ENCODE measurements at places on chromosomes 4 and X.

- no peak for DNase-seq
These were observed 1.9 kb upstream of the SCML1 start for GRCh38 chrX:17735406-17735805.

DNA sequence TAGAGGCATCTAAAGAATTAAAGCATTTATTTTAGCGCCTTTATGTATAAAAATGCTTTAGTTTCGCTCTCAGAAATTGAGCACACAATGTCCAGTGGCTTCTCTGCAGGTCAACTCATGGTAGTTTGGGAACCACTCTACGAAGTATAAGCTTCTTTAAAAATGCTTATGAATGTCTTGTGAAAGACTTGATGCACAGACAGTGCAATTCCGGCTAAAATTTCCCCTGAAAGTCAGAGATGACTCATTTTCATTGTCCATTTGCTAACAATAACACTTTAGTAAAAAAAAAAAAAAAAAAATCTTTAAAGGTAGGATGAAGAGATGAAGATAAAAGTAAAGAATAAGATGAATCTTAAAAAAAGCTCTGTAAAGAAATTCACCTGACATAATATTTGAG is 117.2 kb downstream of the PDHA2 start:
- no peak for DNase-seq

- no peak for DNase-seq
These were observed 1038.0 kb downstream of the PCDH19 start for GRCh38 chrX:99371976-99372595.

- no peak for DNase-seq
These were observed 332.9 kb upstream of the CPEB2 start for GRCh38 chr4:14669371-14669770.

- DNase-seq, result no peak
These were observed 933 bp downstream of the CNKSR2 start for GRCh38 chrX:21374994-21375707.

DNA sequence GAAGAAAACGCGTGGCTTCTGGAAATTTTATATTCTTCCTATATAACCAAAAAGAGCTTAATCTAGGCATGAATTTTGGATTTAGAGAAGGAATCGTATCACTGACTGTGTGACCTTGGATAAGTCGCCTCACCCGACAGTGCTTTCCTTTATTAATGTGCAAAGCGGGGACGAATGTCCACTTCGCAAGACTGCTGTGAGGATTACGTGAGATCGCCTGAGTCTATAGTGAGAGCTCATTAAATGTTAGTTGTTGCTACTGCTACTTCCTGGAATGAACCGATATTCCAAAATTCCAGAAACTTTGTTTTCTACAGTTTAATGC is 448 bp upstream of the TBC1D8B start:
- no peak for DNase-seq

GRCh38 chr4:42845586-42845985 is 46.9 kb upstream of the GRXCR1 start:
- DNase-seq, result no peak

- DNase-seq, result no peak
These were observed 142.6 kb downstream of the EGF start for GRCh38 chr4:110055158-110055768.

DNA sequence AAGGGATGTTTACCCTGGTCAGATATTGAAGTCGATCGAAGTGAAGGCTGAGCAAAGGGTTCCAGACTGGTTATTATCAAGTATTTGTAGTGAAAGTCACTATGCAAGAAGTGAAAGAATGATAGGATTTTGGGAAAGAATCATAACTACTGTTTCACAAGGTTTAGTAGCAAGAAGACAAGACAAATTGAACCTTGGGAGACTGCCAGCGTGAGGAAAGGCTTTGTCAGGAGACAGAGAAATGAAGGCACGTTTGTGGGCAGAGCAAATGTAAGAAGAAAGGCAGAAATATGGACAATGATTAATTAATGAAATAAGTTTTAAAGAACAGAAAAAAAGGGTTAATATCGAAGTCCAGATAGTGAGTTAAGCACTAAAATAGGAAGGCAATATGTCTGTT is 456.8 kb downstream of the TRIML1 start:
- no peak for DNase-seq

DNA sequence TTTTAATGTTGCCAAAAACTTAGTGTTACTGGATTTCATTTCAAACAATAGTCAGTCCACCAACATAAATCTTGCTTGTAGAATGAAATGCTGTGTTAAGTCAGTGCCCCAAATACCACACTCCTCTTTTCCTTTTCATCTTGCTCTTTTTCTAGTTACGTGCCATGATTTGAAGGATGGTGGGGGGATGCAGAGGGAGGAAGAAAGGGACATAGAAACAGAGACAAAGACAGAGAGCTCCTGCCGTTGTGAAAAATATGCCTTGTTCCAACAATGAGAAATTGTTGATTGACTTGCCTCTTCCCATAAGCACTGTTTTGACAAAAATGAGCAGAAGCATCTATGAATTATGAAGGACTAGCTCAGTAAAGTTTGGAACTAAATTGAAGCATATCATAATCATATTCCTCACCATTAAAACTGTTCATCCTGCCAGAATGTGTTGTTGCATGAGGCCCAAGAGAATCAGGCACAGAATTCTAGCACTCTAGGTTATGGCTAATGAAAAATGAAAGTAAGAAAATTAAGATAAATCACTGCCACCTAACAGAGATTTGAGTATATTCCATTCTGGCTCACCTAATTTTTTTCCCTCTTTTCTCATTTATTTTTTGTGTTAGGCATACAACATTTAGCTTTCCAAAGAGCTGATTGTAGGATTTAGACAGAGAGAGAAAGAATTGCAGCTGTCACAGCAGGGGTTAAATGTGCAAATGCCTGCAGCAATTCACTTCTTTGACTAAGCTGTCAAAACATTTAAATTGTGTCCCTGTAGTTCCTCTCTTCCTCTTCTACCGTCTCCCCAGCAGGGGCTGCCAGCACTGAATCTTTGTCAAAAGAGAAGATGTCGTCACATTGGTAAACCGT is 111.6 kb upstream of the PTPN13 start:
- DNase-seq, result no peak

- no peak for DNase-seq
These were observed 27.1 kb downstream of the CFAP299 start for GRCh38 chr4:80362578-80363181.

DNA sequence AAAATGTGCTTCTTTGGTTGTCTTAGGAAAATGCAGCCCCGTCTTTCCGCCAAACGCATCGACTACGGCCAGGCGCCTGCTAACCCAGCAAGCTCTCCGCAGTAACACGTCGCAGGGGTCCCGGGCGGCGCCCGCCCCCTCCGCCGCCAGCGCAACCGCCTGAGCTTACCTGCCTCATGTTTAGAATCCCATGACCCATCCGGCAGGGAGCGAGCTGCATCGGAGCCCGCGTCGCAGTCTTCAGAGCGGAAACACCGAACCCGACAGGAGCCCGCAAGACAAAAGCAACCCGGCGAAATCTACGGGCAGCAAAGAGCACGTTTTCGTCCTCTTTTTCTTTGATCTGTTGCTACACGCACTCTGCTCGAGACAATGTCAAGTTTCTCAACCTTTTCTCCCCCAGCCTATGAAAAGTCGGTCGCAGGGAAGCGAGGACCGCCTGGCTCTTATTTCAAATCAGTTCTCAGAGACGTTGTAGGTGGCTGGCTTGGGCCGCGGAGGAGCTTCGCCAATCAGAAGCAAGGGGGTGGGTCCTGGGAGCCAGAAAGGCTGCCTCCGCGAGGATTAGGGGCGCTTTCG is at the start of gene MID1:
MID1 (minus strand) TSS at position 465 of the 579 bp plus-strand sequence. CDS start 53,038 bp downstream, outside the sequence.
- no peak for DNase-seq

- DNase-seq, result no peak
These were observed 1.8 kb downstream of the STIM2 start for GRCh38 chr4:26862381-26862915.

GRCh38 chrX:46770000-46770816 is 11.3 kb upstream of the SLC9A7 start:
- DNase-seq, result no peak

Data from activated gamma-delta T cell treated with anti-CD3 and anti-CD28 coated beads, Interleukin-2, amount 50 U/mL, for 16 hours (primary cell).